ENCODE measurements at places on chromosomes 3 and 15.

DNA sequence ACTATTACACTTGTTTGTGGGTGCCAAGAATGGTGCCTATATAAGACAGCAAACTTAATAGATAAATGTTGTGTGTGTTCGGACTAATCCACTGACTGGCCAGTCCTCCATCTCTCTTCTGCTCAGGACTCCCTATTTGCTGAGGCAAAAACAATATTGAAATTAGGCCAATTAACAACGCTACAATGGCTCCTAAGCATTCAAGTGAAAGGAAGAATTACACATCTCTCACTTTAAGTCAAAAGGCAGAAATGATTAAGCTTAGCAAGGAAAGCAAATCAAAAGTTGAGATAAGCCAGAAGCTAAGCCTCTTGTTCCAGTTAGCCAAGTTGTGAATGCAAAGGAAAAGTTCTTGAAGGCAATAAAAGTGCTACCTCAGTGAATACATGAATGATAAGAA lies 126.9 kb downstream of the CCNL1 start:
- DNase-seq, result no peak

- no peak for DNase-seq
These were observed 9.7 kb downstream of the COL8A1 start for GRCh38 chr3:99648101-99648500.

DNA sequence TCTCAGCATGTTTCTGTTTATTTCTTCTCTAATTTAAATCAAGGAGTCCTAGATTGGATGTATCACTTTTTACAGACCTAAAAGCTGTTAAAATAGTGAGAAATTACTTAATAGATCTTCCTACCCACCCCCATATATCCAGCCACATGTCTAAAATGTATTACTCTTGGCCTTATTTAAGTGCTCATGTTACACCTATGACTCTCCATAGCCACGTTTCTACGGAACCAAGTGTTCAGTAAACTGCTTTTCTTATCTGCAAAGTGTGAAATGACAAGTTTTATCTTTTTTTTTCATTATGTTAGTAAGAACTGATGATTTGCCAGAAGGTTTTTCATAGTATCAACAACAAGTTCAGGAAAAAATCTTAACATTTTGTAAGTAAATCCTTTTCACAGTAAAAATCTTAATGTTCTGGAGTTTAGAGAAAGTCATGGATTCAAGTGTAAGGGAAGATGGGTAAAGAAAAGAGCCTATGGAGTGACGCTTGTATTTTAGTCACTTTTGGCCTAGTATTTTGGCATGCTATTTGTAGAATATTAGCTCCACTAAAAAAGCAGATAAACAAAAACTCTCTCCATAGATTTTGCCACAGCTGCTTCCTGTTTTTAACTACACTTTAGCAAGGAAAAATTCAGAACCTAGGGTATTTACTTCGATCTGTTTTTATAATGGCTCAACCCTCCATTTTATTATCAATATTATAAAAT lies 41.2 kb upstream of the IGSF10 start:
- no peak for DNase-seq

GRCh38 chr15:81304226-81304625 lies 19.7 kb downstream of the STARD5 start:
- no peak for DNase-seq

Data from activated effector memory CD4-positive, alpha-beta T cell treated with Interleukin-2 at 50 U/mL for 16 hours (primary cell).